ENCODE measurements at places on chromosomes 2 and 18. TPM values are rescaled to one million over a fixed set of nuclear protein-coding genes. Genes with fewer than 3 reads are reported as not detected.

TYMS gene
- 2.5 TPM for total RNA-seq

IL1A gene
- total RNA-seq, result not detected

ZSWIM2 gene
- total RNA-seq, result 0.16 TPM

EMX1 gene
- total RNA-seq, result not detected

RRM2 gene
- total RNA-seq, result 0.72 TPM

CGREF1 gene
- 0.62 TPM for total RNA-seq

NDUFB3 gene
- 93.9 TPM for total RNA-seq

DNA sequence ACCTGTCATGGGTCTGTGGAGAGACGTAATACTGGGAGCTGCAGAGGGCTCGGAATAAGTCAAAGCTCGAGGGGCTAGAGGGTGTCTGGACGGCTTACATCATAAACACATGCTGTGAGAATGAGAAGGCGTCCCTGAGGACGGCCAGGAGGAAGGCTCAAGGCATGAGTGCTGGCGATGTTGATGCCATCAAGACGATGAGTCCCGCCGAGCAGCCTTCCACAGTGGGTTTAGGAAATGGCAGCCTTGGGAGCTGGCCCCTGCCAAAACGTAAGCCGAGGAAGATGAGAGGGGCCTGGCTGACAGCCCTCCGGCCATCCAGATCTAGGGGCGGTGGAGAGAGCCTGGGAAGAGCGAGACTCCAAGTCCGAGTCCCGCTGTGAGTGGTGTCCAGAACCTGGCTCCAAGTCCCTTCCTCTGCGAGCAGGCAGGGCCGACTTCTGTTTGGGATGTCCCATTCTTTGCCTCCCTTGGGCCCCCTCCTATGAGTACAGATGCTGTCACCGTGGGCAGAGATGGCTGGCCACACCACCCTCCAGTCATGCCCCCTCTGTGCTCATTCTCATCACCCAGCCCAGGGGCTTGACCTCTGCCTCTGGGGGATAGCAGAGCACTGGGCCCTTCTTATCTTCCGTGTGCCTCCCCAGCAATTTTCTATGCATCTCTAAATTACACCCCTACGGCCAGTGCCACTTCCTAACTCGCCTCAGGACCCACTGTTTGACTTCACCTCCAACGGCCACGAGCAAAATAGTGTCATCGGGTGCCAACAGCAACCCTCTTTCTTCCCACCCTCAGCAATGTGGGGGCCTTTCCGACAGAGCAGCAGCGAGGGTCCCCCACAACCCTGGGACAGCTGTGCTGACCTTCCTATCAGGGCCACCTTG is 175.7 kb downstream of the FAM210A start:
- DNase-seq, result no peak

DNA sequence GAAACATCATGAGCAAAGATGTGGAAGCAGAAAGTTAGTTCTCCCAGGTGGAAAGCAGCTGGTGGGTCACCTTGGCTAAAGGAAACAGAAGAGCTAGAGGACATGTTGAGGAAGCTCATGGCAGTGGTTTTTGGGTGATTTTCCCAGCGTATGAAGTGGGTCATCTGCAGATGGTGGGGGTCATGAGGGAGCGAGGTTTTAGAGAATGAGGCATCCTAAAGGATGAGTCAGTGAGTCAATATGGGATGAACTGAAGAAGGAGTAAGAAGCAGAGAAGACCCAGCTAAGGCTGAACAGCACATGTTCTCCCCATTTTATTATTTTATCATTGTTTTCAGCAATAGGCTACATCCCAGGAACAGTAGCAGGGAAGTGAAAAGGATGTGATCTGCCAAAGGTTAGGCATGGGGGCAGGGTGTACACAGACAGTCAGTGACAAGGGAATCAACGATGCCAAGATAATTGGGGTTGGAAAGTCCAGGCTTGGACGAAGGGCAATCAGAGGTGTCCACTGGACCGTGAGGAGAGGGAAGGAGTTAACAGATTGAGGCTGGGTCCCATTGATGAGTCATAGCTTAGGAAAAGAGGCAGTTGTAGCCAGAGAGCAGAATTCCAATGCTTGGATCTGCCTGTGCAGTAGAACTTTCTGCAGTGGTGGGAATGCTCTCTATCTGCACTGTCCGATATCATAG is 289.3 kb upstream of the RAB12 start:
- DNase-seq, result no peak

GRCh38 chr2:189179570-189179950 is at the start of gene COL5A2:
COL5A2 (minus strand) TSS chr2:189179761; CDS start chr2:189179604, 157 bp downstream.
- DNase-seq, result peak; percentile 87

DNA sequence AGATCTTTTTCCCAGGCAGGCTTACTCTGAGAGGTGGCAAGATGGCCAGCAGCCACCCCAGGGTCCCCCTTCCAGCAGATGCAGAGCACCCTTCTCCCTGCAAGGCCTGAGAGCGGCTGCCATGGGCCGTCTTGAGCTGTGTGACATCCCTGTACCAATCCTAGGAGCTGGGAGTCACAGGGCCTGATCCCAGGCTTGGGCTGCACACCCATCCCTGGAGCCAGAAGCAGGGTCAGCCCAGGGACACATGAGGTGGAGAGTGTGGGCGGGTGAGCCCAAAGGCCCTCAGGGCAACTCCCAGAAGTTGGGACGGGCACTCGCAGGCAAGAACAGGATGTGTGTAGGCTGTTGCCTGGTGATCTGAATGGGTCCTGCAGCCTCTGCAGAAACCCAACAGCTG is 40.5 kb downstream of the CROCC2 start:
- DNase-seq, result no peak

DNA sequence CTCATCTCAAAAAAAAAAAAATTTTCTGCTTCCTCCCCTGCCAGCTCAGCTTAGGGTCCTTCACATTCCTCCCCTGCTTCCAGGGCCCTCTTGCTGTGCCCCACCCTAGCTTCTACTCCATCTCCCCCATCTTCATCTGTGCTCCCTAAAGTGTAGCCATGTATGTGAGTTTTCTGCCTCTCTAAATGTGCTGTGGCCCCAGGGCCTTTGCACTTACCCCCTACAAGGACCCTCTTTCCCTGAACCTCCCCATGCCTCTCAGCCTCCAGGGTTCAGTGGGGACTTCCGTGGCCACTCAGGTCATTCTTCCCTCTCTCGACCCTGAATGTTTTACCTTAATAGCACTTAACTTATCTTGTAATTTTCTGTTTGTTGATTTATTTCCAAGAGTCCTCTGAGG is 6.2 kb upstream of the ARHGEF4 start:
- DNase-seq, result no peak

- no peak for DNase-seq
These were observed 107.0 kb downstream of the NAB1 start for GRCh38 chr2:190755772-190756415.

DNA sequence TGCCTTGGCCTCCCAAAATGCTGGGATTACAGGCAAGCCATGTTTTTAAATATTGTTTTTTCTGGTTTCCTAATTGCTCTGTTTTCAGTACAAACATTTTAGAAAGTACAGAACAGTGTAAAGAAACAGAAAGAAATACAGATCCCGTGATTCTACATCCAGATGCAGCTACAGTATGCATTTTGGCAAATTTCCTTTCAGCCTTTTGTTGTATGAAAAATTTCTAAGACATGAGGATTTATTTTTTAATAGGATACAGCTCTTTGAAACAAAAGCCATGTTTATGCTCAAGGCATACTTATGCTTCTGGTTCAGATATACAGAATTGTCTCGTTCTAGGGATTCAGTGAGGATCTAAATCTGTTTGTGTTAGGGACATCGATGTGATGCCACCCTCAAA is 109.5 kb downstream of the MAP2 start:
- no peak for DNase-seq

- no peak for DNase-seq
These were observed 56.4 kb downstream of the ZFP36L2 start for GRCh38 chr2:43169987-43170386.

GRCh38 chr2:60992985-60993392 is 24.5 kb upstream of the PEX13 start:
- DNase-seq, result no peak

DNA sequence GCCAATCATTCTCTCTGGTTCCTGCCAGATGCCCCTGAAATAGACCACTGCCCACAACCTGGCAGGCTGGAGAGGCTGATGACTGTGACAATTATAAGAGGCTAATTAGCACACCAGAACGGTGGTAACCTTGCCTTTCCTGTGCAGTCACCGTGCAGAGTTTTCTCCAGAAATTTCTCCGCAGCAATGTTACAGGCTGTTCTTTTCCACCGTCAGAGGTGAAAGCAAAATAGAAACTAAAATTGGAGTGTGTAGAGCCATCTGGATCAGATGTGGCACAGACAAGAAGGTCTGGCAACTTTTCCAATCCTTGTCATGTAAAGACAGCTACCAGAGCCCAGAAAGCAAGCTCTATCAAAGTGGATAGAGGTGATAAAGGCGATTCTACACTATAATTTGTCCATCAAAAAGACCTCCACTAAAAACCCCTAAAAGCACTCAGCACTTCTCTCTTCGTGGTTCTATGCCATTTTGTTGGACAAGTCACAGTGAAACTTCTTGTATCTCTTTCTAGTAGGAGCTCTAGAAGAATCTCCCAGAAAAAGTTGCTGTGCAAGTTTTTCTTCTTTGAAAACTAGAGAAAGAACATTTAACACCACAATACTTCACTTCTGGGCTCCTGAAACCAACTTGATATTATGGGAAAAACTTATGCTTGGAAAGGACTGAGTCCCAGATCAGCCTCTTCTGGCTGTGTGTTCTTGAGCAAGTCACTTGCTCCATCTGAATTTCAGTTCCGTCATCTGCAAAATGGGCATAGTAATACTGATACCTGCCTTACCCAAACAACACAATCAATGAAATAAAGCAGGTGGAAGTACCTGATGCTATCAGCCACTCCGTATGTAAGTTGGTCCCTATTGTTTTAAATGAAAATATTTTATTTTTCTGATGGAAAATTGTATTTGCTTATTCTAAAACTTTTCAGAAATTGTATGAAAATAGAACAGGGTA is 295.6 kb upstream of the DLGAP1 start:
- DNase-seq, result no peak

GRCh38 chr2:215883799-215884198 is 129.6 kb downstream of the MREG start:
- DNase-seq, result no peak

DNA sequence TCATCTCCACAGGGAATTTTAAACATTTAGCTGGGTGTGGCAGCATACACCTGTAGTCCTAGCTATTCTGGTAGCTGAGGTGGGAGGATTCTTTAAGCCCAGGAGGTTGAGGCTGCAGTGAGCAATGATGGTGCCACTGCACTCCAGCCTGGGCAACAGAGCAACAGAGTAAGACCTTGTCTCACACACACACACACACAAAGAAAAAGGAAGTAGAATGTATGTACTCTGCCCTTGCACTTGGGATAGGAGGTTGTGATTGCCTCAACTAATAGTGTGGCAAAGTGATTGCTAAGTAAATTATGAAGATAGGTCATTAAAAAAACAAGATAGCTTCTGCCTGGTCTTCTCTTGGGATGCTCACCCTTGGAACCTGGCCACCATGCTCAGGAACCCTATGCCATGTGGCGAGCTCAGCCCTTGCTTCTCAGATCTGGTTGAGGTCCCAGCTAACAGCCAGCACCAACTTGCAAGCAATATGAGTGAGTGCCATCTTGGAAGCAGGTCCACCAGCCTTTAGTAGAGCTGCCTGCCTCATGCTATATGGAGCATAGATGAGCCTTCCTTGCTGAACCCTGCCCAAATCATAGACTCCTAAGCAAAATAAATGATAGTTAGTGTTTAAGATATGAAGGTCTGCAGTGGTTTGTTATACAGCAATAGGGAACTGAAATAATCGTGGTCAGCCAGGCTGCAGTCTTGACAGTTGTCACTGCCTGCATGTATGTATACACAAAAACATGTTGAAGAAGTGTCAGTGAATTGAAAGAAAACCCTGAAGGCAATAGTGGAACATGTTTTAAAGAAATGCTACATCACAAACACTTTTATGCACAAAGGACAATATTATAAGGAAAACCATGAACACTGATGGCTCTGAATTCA is 30.1 kb upstream of the PNO1 start:
- DNase-seq, result no peak

GRCh38 chr2:24181849-24182248 is 7.0 kb downstream of the FAM228A start:
- DNase-seq, result no peak

DNA sequence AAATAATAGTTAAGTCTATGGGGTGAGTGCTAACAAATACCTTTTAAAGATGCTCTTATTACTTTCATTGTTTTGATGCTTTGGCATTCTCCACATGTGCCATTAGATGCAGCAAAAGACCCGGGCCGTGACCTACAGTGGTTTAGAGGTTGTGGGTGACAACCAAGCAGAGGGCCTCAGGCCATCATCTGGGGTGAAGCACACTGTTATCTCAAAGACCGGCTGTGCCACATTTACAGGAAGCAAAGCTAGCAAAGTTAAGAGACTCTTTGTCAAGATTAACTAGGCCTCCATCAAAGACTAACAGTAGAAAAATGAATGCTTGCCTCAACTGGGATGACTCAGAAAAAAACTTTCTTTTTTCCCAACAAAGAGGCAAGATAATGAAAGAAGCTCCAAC is 695.3 kb downstream of the SATB2 start:
- no peak for DNase-seq

GRCh38 chr2:28601616-28602015 is 105.8 kb downstream of the PLB1 start:
- no peak for DNase-seq

GRCh38 chr18:61394983-61395382 is 61.8 kb downstream of the CDH20 start:
- DNase-seq, result no peak

DNA sequence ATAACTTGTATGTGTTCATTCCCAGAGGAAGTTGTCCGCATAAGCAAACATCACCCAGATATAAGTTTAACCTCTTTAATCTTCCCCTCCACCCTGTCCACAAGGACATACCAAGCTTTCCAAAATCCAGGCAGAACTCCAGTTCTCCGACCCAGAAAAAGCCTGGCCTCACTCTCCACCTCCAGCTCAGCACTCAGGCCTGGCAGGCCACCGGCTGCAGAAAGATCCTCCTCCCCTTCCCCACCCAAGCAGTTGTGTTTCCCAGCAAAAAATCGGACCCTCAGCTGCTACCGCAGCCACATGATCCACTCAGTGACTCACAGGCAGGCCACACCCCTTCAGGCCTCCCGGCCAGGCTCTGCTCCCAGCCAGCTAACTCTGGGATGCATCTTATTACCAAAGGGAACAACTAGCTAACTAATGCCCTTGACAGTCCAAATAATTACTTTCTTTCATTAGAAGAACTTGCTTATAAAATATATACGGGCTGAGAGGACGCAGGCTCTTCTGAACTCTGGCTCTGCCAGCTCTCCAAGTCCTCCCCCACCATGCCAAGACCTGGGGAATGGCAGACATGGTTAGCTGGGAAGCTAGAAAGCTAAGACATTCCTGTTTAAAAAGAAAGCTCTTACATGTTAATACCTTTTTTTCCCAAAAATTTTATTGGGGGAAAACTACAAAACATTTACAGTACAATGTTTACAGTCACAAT is 4.5 kb downstream of the ZFP36L2 start:
- DNase-seq, result peak; percentile 98

DNA sequence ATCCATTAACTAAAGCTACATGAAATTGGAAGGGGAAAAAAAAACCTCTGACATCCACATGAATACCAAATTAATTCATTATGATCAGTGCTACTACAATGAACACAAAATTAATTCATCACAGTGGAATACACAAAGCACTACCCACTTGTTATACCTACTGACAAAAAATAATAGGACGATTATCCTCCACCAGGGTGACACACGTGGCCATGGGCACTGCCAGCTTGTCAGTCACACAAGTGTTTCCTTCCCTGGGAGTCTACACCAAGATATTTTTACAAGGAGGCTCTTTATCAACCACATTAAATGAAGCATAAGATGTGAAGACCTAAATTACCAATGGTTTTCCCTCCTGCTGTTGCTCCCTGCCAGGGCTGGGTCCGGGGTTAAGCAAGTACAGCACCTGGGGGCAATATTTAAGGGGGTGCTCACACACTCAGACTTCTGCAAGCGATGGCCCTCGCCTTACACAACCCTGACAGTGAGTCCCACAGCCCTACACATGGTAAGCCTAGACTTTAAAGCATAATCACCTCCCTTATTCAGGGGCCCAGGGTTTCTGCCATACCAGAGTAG is 90.1 kb downstream of the TCF4 start:
- no peak for DNase-seq

All from myocyte (in vitro differentiated cells).